Omental fat pad (tissue), 4 donors: ENCODE measurements at places on chromosomes 13 and 19. TPM values are rescaled to one million over a fixed set of nuclear protein-coding genes. Genes with fewer than 3 reads are reported as not detected.

Gene SUGP2
- total RNA-seq: 30.3 TPM

Gene TNFSF9
- total RNA-seq: 1.4 TPM

Gene NLRP4
- total RNA-seq: not detected

Gene LHB
- total RNA-seq: not detected

Gene DHDH
- not detected for total RNA-seq

Gene ZNF93
- 1.9 TPM for total RNA-seq

Gene GPR4
- 6.0 TPM for total RNA-seq

Gene CNFN
- not detected for total RNA-seq

Gene PTOV1
- total RNA-seq: 64.8 TPM

Gene COMP
- 1.1 TPM for total RNA-seq

Gene DNMT1
- total RNA-seq: 38.4 TPM

Gene KIR3DL1
- not detected for total RNA-seq

Gene KCTD4
- total RNA-seq: not detected

Gene SHISA7
- total RNA-seq: not detected

Gene ZIC5
- not detected for total RNA-seq

Gene FCAR
- 5.5 TPM for total RNA-seq

Gene FFAR2
- 0.46 TPM for total RNA-seq

Gene MIA
- total RNA-seq: not detected

Gene ZNF254
- 10.1 TPM for total RNA-seq

Gene ZNF577
- total RNA-seq: 12.7 TPM

Gene ABCA7
- 18.0 TPM for total RNA-seq

Gene AKAP8
- 17.6 TPM for total RNA-seq

Gene C13orf42
- not detected for total RNA-seq

Gene SERPINE3
- 8.8 TPM for total RNA-seq

Gene PRTN3
- total RNA-seq: not detected

Gene MYPOP
- 1.3 TPM for total RNA-seq

Gene TGFBR3L
- total RNA-seq: not detected

Gene DLL3
- total RNA-seq: not detected

Gene SIGLECL1
- total RNA-seq: not detected

Gene CAMSAP3
- not detected for total RNA-seq

Gene FOSB
- 713 TPM for total RNA-seq

Gene ZNF296
- total RNA-seq: 0.31 TPM

Gene KLF5
- total RNA-seq: 32.3 TPM

Gene KLC3
- not detected for total RNA-seq

Gene LRRC8E
- total RNA-seq: 1.8 TPM

Gene CYP2B6
- not detected for total RNA-seq

Gene SSC5D
- total RNA-seq: 6.1 TPM

Gene PEAK3
- total RNA-seq: 0.09 TPM

Gene CCDC169
- total RNA-seq: 0.13 TPM

Gene LGALS14
- not detected for total RNA-seq

Gene PCSK4
- 2.4 TPM for total RNA-seq

Gene OXGR1
- total RNA-seq: 1.3 TPM

Gene CGB3
- not detected for total RNA-seq

Gene FCER2
- 0.94 TPM for total RNA-seq

Gene KLK2
- not detected for total RNA-seq

Gene PROZ
- not detected for total RNA-seq

Gene F10
- 10.8 TPM for total RNA-seq

Gene MUC16
- total RNA-seq: 0.63 TPM
